ENCODE measurements at places on chromosomes 1 and 21.

- DNase-seq = no peak
Measured at GRCh38 chr1:157984469-157984868, 9.0 kb upstream of the KIRREL1 start.

GRCh38 chr1:171484760-171485374, 463 bp upstream of the PRRC2C start:
- no peak for DNase-seq

DNA sequence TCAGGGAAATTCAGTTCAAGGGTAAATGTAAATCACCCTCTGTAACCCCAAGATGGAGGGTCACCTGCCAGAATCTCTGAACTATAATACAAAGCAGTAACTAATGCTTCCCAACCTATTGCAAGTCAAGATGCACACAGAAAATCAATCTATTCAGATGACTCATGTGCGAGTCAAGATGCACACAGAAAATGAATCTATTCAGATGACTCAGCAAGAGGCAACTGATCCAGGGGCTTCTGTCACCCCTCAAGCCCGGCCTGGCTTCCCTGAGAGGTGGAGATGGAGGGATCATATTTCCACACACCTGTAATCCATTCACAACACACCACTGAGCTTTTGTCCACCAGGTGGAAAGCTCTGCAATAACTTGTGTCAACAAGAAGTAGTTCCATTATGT, 17.4 kb upstream of the HIVEP3 start:
- no peak for DNase-seq

- DNase-seq = no peak
Measured at GRCh38 chr1:4079815-4080214, 179.7 kb upstream of the C1orf174 start.

DNA sequence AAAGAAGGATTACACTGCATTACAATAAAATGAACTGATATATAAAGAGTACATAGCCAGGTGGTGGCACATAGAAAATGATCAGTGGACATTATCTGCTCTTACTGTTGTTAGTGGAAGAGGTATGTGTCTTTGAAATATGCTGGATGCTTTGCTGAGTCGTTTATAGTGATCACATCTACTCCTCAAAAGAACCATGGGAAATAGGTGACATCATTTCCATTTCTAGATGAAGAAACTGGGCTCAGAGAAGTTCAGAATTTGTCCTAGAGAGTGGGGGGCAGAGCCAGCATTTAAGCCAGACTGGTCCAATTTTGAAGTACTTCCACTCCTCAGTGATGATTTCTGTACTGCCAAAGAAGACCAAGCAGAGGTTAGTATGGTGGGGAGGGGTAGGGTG, 34.0 kb upstream of the BACH1 start:
- DNase-seq = no peak
